ENCODE measurements at places on chromosomes 1 and 21.

GRCh38 chr1:235892202-235892601 lies 25.5 kb upstream of the LYST start:
- no peak for DNase-seq

DNA sequence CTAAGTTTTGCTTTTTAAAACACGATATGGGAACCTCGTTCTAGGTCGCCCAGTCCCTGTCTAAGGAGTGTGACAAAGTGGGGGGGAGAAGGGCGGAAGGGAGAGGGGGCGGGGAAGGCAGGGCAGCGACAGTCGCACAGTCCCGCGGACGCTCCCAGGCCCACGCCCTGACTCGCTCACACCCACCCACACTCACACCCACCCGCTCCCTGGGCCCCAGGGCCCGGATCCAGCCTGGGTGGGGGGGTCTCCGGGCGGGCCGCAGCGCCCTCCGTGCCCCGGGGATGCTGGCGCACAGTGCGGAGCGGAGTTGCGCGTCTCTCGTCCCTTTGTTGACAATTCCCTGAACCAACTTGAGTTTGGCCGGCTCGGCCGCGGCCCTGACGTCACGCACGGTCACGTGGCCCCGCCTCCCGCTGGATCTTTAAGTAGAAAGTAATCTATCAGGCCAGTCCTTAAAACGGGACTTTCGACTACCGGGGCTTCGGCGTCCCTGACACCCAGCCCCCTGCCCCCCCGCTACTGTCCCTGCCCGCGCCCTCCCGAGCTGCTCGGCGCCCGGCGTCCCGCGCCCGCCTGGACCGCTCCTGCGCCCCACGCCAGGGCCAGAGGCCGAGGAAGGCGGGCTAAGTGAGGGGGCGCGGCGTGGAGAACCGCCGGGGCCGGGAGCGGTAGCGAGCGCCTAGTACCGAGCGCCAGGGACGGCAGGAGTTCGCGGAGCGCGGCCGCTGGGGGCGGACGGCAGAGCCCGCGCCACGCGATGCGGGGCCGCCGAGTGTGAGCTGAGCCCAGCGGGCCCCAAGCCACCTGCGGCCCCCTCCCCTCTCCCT lies at the start of gene FOXD3:
FOXD3 (plus strand) TSS at position 454 of the 830 bp plus-strand sequence. CDS start 492 bp downstream, outside the sequence.
- peak; percentile 84 for DNase-seq

DNA sequence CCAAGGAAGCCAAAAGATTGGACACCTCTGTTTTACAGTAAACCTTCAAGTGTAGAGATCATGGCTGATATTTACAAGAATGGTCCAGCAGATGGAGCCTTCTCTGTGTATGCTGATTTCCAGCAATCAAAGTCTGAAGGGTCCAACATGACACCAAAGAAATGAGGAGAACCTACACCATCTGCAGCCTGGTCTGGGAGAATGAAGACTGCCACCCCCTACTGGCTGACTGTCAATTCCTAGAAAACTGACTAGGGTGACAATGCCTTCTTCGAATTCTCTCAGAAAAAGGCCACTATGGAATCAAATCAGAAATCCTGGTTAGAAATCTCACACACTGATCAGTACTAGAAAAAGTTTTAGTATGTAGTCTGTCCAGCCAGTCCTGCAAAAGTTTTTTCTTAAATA lies 83.3 kb downstream of the CDC42BPA start:
- DNase-seq, result peak; percentile 82

DNA sequence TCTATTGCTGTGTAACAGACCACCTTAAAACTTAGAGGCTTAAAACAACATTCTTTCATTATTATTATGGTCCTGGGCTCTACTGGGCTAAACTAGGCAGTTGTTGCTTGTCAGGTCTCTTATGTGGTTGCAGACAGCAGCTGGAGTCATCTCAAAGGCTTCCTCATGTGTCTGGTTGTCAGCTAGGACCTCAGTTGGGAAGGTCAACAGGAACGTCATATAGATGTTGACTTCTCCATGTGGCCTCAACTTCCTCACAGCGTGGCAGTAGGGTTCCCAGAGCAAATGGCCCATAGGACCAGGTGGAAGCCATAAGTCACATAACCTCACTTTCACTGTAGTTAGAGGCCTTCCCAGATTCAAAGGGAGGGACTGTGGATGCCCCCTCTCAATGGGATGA lies 15.4 kb upstream of the MEF2D start:
- no peak for DNase-seq

GRCh38 chr1:28936528-28936927 lies 22.2 kb downstream of the EPB41 start:
- no peak for DNase-seq

GRCh38 chr1:98049370-98050135 lies 128.7 kb upstream of the DPYD start:
- no peak for DNase-seq

DNA sequence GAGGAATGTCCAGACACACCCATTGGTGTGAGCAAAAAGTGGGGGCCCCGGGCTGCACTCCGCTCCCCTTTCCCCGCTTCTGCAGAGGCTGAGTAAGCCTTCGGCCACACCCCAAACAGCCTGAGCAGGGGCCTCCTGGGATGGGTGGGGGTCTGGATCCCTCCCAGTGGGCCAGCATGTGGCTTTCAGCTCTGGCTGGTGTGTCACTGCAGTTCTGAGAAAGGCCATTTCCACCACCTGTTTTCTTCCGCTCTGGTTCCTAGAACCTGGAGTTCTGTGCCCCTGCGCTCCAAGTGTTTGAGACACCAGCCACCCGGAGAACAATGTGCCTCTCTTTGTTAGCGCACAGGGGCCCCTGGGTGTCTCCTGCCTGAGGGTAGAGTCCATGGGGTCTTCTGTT lies 30.9 kb downstream of the SLC37A1 start:
- peak; percentile 31 for DNase-seq

GRCh38 chr1:26391450-26391849 lies 18.9 kb upstream of the ZNF683 start:
- peak; percentile 77 for DNase-seq

DNA sequence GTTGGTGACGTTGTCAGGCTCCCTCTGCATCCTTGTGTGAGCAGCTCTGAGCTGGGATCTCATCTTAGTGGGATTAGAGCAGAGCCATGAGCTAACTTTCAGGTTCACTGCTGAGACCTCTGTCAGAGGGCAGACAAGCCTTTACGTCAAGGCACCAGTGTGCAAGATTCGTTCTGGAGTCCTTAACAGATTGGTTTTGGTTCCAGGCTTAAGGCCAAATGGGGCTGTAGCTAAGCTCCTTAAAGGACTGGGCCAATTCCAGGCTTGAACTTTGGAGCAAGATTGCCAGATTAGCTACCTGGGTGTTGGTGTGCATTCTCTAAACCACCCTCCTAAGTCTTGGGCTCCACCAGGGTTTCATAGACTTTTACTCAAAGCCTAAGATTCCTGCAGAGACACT lies 52.6 kb upstream of the PDC start:
- no peak for DNase-seq

Data from erythroblast (primary cell).